Lower lobe of right lung (tissue), 2 donors: ENCODE measurements at places on chromosomes 5 and 9.

GRCh38 chr9:92440751-92441046 is 16.4 kb upstream of the OMD start:
- no peak overlapping the region for H3K4me3 ChIP-seq
- no peaks in the 10 kb centered on the region for H3K27me3 ChIP-seq
- DNase-seq: no peak
- no peaks in the 10 kb centered on the region for H3K36me3 ChIP-seq
- H3K4me1 ChIP-seq: no peaks in the 10 kb centered on the region
- H3K27ac ChIP-seq: no peak overlapping the region

GRCh38 chr5:154168395-154168794 is 22.1 kb upstream of the GALNT10 start:
- H3K27ac ChIP-seq: no peak overlapping the region
- H3K27me3 ChIP-seq: peaks cover 7% of the 10 kb centered on the region
- no peak overlapping the region for H3K4me3 ChIP-seq
- DNase-seq: no peak
- H3K4me1 ChIP-seq: no peaks in the 10 kb centered on the region
- H3K36me3 ChIP-seq: no peaks in the 10 kb centered on the region

- no peaks in the 10 kb centered on the region for H3K4me1 ChIP-seq
- DNase-seq: no peak
- H3K36me3 ChIP-seq: no peaks in the 10 kb centered on the region
- no peak overlapping the region for H3K4me3 ChIP-seq
Measured at GRCh38 chr9:122168356-122168755, 8.6 kb downstream of the MORN5 start.

DNA sequence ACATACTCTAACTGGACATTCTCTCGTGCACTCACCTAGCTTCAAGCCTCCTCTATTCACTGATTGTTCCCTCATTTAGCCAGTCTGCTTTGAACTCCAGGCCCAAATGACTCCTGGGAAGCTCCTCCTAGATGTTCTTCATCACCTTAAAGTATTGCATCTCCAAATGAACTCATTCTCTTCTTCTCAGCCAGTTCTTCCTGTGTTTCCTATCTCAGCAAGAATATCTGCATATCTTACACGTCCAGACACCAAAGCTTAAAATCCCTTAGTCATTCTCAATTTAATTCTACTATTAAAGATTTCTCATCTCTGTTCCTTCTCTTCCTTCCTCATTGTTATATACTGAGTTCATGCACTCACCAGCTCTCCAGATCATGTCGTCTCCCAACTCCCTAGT is 118.6 kb upstream of the DAB2 start:
- no peak for DNase-seq
- no peak overlapping the region for H3K4me3 ChIP-seq
- no peaks in the 10 kb centered on the region for H3K27me3 ChIP-seq
- H3K27ac ChIP-seq: no peak overlapping the region
- H3K4me1 ChIP-seq: peaks cover 7% of the 10 kb centered on the region

- no peak for DNase-seq
- H3K27ac ChIP-seq: no peak overlapping the region
- no peak overlapping the region for H3K4me3 ChIP-seq
- H3K27me3 ChIP-seq: no peaks in the 10 kb centered on the region
Measured at GRCh38 chr5:167819406-167819805, 472.0 kb upstream of the WWC1 start.

GRCh38 chr5:68911840-68912690 is 181.7 kb upstream of the SLC30A5 start:
- H3K36me3 ChIP-seq: no peaks in the 10 kb centered on the region
- H3K27ac ChIP-seq: no peak overlapping the region
- H3K4me3 ChIP-seq: no peak overlapping the region
- H3K4me1 ChIP-seq: no peaks in the 10 kb centered on the region

GRCh38 chr5:373710-374602 is 52.4 kb downstream of the AHRR start:
- H3K4me3 ChIP-seq: peak overlapping the region; percentile 53
- peaks cover 34% of the 10 kb centered on the region for H3K4me1 ChIP-seq
- H3K27me3 ChIP-seq: no peaks in the 10 kb centered on the region
- DNase-seq: no peak
- H3K27ac ChIP-seq: peak overlapping the region; percentile 65

DNA sequence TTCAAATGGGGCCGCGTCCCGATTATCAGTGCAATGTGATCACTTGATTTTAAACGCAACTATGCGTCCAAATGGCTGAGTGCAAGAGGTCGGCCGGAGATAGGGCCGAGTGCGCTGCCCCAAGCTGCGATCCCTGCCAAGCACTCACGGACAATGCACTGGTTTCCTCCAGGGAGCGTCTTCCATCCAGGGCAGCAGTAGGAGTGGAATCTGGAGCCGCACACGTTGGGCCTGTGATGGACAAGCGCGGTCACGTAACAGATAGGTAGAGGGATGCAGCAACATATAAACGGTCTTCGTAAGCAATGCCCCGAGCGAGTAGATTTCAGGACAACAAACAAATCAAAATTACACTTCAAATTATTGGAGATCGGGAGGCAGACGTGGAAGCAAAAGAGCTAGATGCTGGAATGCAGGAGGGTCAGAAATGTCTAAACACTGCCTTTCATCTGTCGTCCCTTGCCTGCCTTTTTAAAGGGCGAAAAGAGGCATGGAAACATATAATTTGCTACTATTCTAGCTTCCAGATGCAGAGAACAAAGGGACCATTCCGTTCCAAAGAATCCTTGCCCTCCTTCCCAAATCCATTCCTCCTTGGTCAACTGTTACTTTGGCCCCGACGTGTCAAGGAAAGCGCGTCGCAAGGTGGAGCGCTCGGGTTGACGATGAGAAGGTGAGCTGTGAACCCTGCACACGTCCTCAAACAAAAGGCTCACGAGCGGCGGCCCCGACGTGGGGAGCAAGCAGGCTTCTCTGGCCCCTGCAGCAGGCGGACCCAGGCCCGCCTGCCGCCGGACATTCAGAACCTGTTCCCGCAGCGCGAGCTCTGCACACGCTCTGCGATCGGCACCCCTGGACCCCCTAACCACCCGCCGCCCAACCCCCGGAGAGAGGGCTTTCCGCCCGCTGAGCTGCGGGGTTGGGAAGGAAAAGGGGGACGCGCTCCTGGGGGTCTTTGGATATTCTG is 1.5 kb downstream of the FBN2 start:
- peak overlapping the region; percentile 55 for H3K4me3 ChIP-seq
- DNase-seq: no peak
- H3K4me1 ChIP-seq: peaks cover 23% of the 10 kb centered on the region
- H3K36me3 ChIP-seq: no peaks in the 10 kb centered on the region
